ENCODE measurements at places on chromosomes 1 and 21. TPM values are rescaled to one million over a fixed set of nuclear protein-coding genes. Genes with fewer than 3 reads are reported as not detected.

The S100A16 gene
- total RNA-seq, result 76.2 TPM

The SLC6A9 gene
- total RNA-seq, result 3.7 TPM

DNA sequence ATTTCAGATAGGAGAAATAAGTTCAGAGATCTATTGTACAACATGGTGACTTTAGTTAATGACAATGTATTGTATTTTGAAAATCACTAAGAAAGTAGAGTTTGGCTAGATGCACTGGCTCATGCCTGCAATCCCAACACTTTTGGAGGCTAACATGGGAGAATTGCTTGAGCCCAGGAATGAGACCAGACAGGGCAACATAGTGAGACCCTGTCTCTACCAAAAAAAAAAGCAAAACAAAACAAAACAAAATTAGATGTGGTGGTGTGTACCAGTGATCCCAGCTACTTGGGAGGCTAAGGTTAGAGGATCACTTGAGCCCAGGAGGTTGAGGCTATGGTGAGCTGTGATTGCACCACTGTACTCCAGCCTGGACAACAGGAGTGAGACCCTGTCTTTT lies 27.2 kb downstream of the IVNS1ABP start:
- DNase-seq, result no peak

DNA sequence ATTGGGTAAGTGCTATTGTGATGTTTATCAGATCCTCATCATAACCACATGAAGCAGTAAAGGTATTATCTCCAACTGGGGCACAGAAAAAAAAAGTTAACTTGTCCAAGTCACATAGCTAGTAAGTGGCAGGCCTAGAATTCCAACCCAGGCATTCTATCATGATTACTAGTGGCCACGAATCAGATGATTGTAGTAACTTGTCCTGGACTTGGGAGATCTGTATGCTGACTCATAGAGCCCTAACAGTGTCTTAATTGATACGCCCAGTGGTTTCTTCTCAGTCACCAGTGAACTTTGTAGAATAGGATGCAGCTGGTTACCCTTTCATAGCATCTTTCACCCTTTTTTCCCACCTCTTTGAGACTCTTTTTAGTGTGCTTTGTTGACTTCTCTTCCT lies 91.1 kb upstream of the UBE2U start:
- DNase-seq, result no peak

DNA sequence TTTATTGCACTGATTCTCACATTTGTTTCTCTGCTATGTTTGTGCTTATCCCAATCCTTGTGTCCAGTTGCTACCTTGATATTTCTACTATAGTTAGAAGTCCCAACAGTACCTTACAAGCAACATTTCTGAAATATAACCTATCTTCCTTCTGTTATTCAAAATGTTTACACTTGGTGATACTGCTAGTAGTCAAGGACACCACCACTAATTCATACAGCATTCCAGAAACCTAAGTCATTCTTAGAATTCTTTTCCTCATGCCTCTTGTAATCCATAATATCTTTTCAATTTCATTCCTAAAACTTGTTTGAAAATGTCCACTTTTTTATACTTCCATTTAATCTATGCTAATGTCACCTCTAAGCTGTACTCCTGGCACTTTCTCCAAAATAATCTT lies 2132.1 kb downstream of the NCAM2 start:
- no peak for DNase-seq

DNA sequence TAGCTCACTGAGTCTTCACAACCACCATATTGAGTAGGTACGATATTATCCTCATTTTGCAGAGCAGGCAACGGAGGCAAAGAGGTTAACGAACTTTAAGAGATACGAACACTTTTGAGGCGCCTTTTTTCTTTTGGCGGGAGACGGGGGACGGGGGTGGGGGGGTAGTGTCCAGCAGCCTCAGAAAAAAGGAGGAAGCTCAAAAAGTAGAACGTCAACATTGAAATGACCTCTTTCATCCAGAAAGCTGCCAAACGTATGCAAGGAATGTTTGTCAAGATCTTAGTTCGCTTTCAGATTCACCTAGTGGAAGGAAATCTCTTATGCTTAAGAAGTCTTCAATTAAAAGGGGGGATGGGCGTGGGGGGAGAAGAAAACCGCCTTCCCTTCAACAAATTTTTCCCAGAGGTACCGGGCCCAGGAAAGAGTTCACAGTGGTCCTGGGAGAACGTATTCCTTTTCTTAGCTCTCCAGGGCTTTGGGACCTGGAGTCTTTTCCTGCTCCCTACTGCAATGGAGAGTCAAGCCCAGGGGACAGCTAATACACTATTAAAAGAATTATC lies 1.1 kb upstream of the PCAT6 start:
- peak; percentile 2 for DNase-seq

DNA sequence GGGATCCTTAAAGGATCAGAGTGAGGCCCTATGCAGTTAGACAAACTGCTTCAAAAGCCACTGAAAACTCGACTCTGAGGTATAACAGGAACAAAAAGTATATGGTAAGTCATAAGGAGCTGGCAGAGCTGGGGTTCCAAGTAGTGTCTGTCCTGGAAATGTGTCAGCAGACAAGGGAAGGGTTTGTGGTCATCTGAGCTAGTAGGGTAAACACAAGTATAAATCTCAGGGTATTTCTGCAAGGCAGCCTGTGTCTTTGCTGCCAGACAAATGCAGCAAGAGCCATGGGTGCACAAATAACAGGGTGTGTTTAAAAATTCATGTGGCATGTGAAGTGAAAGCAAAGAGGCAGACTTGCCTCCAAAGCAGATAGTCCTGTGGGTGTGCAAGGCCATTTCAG lies 759.0 kb upstream of the ADAMTS5 start:
- no peak for DNase-seq

DNA sequence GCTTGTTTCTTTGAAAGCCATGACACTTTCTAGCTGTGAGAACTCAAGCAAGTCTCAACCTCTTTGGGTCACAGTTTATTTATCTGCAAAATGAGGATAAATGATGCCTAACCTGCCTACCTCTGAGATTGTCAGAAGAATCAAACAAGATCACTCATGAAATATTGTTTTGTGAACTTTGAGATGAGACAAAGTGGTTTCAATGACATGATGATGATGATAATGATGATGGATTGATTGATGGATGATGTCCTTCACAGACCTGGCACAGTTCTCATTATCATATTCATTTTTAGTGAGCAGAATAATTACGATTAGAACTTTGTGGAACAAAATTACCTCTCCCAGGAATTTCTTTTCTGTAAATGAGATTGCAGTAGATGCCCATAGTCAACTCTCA lies 129.2 kb downstream of the HHIPL2 start:
- no peak for DNase-seq

- DNase-seq, result no peak
Measured at GRCh38 chr1:59697150-59697800, 117.5 kb upstream of the HOOK1 start.

- no peak for DNase-seq
Measured at GRCh38 chr1:119714583-119714982, 2.8 kb downstream of the PHGDH start.

GRCh38 chr1:45385302-45385701 lies 45.1 kb upstream of the MUTYH start:
- DNase-seq, result no peak

DNA sequence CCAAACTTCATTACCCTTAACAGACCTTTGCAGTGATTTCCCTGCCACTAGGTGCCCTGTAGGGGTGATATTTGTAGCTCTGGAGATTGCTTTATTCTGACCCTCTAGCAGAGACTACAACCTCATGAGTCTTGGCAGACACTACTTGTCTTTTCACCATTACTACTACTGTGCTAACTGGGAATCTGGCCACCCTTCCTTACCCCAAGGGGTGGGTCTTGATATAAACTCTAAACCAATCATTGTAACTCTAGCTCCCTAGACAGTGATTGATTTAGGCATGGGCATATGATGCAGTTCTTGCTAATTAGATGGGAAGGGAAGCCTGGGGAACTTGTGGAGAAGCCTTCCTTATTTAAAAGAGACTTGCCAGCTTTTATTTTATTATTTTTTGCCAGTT lies 3.9 kb downstream of the KPNA6 start:
- DNase-seq, result no peak

DNA sequence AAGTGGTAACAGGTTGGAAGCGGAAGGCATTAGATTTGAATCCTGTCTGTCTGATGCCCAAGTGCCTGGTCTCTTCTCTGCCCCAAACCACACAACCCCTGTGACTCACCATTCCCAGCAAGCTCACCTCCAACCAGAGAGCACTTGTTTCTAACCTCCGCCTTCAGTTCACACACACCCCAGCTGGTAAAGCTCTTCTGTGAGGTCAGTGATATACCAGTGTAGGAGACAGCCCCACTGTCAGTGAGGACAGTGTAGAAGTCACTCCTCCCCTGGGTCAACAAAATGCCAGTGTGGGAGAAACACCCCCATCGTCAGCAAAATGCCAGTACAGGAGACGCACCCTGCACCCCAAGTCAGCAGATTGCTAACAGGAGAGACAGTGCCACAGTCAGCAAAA lies 2.6 kb downstream of the RIMS3 start:
- DNase-seq, result no peak

GRCh38 chr1:67536957-67537666 lies 106.9 kb upstream of the SERBP1 start:
- DNase-seq, result no peak

- DNase-seq, result no peak
Measured at GRCh38 chr1:37989361-37989930, 376 bp downstream of the SF3A3 start.

GRCh38 chr1:66256629-66257572 lies 277.1 kb upstream of the SGIP1 start:
- DNase-seq, result no peak

- no peak for DNase-seq
Measured at GRCh38 chr1:224820341-224820740, 109.1 kb upstream of the DNAH14 start.

Data from tongue (tissue), 3 donors.